ENCODE measurements at places on chromosomes 16 and 17.

DNA sequence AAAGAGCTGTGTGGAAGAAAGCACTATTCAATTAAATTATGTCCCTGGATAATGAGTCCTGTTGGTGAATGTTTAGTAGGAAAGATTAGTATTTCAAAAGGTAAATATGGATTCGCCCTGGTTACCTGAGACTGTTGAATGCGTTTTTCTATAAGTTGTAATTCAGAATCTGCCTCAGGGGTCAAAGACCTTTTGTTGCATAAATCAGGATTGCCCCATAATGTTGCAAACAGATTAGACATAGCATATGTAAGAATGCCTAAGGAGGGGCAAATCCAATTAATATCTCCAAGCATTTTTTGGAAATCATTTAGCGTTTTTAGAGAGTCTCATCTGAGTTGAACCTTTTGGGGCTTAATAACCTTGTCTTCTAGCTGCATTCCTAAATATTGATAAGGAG lies 70.1 kb upstream of the ARL4D start:
- no peak for DNase-seq

DNA sequence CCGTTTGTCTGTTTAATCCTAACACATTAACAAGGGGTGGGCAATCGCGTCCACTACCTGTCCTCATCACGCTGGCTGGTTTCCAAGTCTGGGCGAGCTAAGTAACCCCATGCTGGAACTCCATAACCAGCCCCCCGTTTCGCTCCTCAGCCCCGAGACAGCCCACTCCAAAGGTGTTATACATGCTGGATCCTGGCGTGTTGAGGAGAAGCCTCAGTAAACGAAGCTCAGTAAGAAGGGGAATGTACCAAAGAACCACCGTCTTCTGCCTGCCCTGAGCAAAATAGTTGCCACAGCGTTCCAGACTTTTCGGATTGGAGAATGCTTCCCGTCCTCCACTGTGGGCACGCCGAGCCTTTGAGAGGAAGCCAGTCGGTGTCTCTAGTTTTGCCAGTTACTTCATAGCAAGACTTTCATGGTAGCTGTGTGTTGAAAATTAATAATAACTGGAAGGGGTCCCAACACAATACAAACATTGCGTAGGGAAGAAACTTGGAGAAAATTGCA lies 16.1 kb upstream of the C17orf78 start:
- DNase-seq: no peak

GRCh38 chr16:85134789-85135142 lies 22.5 kb upstream of the CIBAR2 start:
- DNase-seq: no peak

- no peak for DNase-seq
These were observed 12.6 kb upstream of the FAAP100 start for GRCh38 chr17:81564778-81565177.

- DNase-seq: no peak
These were observed 3.7 kb downstream of the TNK1 start for GRCh38 chr17:7384489-7385081.

- no peak for DNase-seq
These were observed 181.6 kb downstream of the DNAH9 start for GRCh38 chr17:11779892-11780291.

GRCh38 chr16:57689762-57690558 lies 4.6 kb upstream of the DRC7 start:
- DNase-seq: no peak

DNA sequence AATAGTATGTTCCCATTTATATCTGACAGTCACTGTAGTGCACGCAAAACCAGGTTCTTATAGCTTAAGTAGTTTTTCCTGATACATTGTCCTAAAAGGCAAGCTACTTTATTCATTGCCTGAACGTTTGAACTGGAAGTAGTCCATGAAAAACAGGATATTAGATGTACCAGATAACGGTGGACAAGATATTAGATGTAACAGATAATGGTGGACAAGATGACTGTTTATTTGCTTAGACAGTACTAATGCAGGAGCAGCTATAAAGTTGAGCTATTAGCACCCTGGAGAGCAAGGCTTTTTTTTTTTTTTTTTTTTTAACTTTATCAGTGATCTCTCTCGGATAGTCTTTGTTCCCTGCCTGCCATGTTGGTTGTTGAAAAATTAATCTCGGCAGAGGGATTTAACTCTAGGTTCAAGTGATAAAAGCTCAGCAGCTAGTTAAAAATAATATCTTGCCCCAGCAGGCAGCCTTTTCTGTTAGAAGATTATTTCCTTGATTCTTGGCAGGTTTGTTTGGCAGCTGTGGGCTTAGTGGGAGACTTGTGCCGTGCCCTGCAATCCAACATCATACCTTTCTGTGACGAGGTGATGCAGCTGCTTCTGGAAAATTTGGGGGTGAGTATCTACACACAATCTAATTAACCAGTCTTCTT lies 17.3 kb upstream of the TBKBP1 start:
- DNase-seq: no peak

DNA sequence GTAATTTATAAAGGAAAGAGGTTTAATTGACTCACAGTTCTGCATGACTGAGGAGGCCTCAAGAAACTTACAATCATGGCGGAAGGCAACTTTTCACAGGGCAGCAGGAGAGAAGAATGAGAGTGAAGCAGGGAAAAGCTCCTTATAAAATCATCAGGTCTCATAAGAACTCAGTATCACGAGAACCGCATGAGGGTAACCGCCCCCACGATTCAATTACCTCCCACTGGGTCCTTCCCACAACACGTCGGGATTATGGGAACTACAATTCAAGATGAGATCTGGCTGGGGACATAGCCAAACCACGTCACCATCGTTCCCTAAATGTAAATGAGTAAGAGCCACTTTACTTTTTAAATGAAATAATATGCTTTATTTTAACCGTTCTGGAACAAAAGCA lies 89.9 kb upstream of the NACA2 start:
- no peak for DNase-seq

- no peak for DNase-seq
These were observed 46.9 kb downstream of the AXIN2 start for GRCh38 chr17:65514541-65514940.

DNA sequence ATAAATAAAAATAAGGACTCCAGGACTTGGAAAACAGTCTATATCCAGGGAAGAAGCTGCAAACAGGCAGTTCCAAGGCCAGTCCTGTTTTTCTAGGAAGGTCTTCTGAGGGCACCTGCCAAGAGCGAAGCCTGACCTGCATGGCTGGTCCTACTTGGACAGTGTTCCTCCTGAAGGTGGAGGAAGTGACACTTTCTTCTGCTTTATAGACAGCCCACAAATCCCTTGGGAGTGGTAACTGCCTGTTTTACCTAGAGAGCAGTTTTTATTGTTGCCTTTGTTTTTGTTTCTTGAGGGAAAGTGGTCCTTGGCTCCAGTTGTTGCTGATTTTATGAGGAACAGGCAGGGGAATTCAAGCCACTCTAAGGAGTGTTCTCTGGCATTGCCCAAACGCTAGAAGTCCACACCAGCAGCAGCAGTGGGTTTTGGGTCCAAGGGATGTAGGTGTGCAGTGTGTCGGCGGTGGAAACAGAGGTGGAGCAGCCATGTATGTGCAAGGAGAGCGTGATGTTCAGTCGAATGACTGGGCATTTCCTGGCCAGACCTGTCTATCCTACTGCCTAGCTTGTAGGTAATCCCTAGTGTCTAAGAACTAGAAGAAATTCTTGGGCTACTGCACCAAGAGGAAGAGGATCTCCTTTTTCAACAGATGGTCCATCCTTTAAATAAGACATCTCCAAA lies 35.3 kb downstream of the LDHD start:
- no peak for DNase-seq

All from AG09319 (cell line).